ENCODE measurements at places on chromosomes 6 and 20. TPM values are rescaled to one million over a fixed set of nuclear protein-coding genes. Genes with fewer than 3 reads are reported as not detected.

Gene C20orf96
- total RNA-seq: 2.3 TPM

Gene CFB
- not detected for total RNA-seq

Gene PPP1R18
- 39.4 TPM for total RNA-seq

Gene RIPOR2
- 3.9 TPM for total RNA-seq

- no peaks in the 10 kb centered on the region for H3K27me3 ChIP-seq
- no peak overlapping the region for H3K27ac ChIP-seq
- H3K4me1 ChIP-seq: peaks cover 3% of the 10 kb centered on the region
- no peaks in the 10 kb centered on the region for H3K36me3 ChIP-seq
- H3K4me3 ChIP-seq: no peak overlapping the region
These were observed 3.7 kb upstream of the MCM3 start for GRCh38 chr6:52288216-52288615.

GRCh38 chr6:158060455-158061360 is 79.0 kb downstream of the SYNJ2 start:
- H3K4me3 ChIP-seq: no peak overlapping the region
- H3K27ac ChIP-seq: no peak overlapping the region
- no peaks in the 10 kb centered on the region for H3K27me3 ChIP-seq
- peaks cover 43% of the 10 kb centered on the region for H3K36me3 ChIP-seq

DNA sequence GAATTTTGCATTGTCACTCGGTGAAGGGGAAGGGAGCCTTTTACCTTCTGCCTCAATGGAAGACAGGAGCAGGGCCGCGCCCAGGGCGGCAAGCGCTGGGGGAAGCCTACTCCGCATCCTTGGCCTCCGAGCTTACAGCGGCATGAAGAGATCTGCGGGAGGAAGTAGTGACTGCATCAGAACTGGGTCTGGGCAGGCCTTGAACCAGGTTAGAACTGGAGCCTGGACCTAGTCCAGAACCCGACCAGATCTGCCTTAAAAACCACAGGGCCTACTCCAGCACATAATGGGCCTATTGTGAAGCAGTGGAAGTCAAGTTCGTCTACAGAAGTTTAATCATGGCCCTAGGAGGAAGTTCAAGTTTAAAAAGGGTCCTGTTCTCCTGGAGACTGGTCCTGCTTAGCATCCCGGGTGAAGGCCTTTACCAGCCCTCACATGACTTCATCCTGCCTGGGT is 3.1 kb downstream of the COL12A1 start:
- H3K27me3 ChIP-seq: no peaks in the 10 kb centered on the region
- DNase-seq: no peak
- peaks cover 7% of the 10 kb centered on the region for H3K4me1 ChIP-seq
- H3K36me3 ChIP-seq: no peaks in the 10 kb centered on the region
- no peak overlapping the region for H3K27ac ChIP-seq

Measured in SJCRH30 (cell line).